ENCODE measurements at places on chromosomes 5 and 9. TPM values are rescaled to one million over a fixed set of nuclear protein-coding genes. Genes with fewer than 3 reads are reported as not detected.

- no peak for DNase-seq
- H3K36me3 ChIP-seq, result no peaks in the 10 kb centered on the region
- H3K4me3 ChIP-seq, result no peak overlapping the region
- no peaks in the 10 kb centered on the region for H3K4me1 ChIP-seq
These were observed 83.1 kb upstream of the MAST4 start for GRCh38 chr5:66513130-66513529.

GRCh38 chr9:105608721-105609598 is 51.0 kb downstream of the FKTN start:
- H3K27ac ChIP-seq, result no peak overlapping the region
- no peaks in the 10 kb centered on the region for H3K4me1 ChIP-seq
- no peaks in the 10 kb centered on the region for H3K27me3 ChIP-seq
- H3K4me3 ChIP-seq, result no peak overlapping the region
- H3K36me3 ChIP-seq, result peaks cover 3% of the 10 kb centered on the region
- no peak for DNase-seq

DNA sequence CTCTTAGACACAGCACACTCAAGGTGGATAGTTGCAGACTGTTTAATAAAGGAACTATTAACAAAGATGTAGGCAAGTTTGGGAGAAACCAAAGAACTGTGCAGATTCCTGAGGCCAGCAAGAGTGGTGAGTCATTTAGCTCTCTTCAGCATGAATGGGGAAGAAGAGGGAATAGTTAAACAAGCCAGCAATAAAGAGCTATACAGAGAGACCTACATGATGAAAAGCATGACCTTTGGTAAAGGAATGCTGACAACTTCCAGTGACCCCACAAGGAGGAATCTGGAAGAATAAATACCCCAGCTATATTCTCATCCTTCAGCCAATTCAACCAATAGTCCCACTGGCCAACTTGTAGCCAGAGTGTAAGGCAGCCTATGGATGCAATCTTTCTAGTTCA is 706.0 kb upstream of the GRAMD2B start:
- H3K4me1 ChIP-seq, result no peaks in the 10 kb centered on the region
- H3K4me3 ChIP-seq, result no peak overlapping the region
- H3K27me3 ChIP-seq, result no peaks in the 10 kb centered on the region
- no peak overlapping the region for H3K27ac ChIP-seq
- no peak for DNase-seq

GRCh38 chr5:72511366-72511765 is 4.2 kb upstream of the ZNF366 start:
- no peaks in the 10 kb centered on the region for H3K27me3 ChIP-seq
- no peaks in the 10 kb centered on the region for H3K36me3 ChIP-seq
- H3K4me1 ChIP-seq, result peaks cover 35% of the 10 kb centered on the region
- peak overlapping the region; percentile 64 for H3K27ac ChIP-seq
- DNase-seq, result no peak
- H3K4me3 ChIP-seq, result no peak overlapping the region

Gene NME5
- 3.8 TPM for total RNA-seq

DNA sequence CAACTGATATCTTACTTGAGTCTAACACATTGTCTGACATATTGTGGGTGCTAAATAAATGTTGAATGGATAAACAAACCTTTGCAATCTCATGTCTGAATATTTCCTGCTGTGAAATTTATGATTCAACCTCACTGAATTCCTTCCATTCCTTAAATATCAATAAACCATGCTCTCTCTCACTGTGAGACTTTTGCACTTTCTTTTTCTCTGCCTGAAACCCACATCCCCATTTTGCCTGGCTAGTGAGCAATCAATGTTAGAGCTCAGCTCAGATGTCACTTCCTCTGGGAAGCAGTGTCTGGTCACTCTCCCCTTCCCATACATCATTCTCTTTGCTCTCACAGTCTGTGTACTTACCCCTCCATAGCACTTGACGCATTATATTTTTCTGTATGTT is 383.7 kb upstream of the TRPC7 start:
- H3K36me3 ChIP-seq, result no peaks in the 10 kb centered on the region
- no peaks in the 10 kb centered on the region for H3K27me3 ChIP-seq
- no peaks in the 10 kb centered on the region for H3K4me1 ChIP-seq
- no peak overlapping the region for H3K27ac ChIP-seq
- no peak for DNase-seq

DNA sequence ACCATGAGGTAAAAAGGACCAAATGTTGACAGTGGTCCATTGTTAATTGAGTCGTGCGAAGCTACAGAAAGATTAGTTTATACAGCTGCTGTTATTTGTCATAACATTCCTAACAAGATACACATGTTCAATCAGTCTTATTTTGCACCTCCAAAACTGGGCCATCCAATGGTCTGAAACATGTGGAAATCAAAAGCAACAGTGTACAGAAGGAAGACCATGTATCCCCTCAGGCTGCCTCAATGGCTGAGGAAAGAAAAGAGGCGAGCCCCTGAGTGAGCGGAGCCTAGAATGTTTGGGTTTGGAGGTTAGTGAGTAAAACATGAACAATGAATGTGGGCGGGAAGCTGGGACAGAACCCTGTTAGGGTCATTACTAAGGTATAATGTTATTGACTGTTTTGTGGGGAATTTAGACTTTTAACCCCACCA is 35.6 kb downstream of the NFIB start:
- no peak for DNase-seq
- peak overlapping the region; percentile 37 for H3K27ac ChIP-seq
- no peak overlapping the region for H3K4me3 ChIP-seq
- no peaks in the 10 kb centered on the region for H3K36me3 ChIP-seq

DNA sequence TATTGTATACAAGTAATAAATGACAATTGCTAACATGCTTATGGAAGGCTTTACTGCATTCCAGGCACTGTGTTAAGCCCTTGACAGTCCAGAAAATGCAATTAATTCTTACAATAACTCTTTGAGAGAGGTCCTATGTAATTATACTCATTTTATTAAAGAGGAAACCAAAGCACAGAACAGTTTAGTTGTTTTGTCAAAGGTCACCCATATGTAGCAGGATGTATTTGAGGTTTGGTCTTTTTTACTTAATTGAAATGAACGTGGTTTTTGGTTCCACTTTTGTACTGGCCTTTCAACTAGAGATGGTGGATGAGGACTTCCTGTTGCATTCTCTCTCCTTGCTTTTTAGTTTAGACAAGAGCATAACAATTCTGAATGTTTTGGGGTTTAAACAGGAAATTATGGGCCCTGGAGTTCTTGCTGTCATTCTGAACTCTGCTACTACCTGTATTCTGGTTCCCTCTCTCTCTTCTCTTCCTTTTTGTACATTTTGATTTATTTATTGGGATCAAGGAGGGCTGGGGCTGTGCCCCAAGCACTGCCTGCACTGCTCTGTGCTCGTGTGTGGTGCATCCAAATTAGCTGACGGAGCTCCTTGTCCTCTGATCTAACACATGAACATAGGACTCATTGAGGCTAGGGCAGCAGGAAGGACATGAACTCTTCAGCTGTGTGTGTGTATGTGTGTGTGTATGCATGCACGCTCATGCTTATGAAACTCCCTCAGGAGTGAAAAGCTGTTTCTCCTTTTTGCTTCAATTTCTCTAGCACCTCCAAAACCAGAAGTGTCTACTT is 47.4 kb downstream of the SLC28A3 start:
- H3K36me3 ChIP-seq, result no peaks in the 10 kb centered on the region
- no peaks in the 10 kb centered on the region for H3K27me3 ChIP-seq
- H3K4me1 ChIP-seq, result no peaks in the 10 kb centered on the region

Gene TMEFF1
- total RNA-seq, result 0.37 TPM

DNA sequence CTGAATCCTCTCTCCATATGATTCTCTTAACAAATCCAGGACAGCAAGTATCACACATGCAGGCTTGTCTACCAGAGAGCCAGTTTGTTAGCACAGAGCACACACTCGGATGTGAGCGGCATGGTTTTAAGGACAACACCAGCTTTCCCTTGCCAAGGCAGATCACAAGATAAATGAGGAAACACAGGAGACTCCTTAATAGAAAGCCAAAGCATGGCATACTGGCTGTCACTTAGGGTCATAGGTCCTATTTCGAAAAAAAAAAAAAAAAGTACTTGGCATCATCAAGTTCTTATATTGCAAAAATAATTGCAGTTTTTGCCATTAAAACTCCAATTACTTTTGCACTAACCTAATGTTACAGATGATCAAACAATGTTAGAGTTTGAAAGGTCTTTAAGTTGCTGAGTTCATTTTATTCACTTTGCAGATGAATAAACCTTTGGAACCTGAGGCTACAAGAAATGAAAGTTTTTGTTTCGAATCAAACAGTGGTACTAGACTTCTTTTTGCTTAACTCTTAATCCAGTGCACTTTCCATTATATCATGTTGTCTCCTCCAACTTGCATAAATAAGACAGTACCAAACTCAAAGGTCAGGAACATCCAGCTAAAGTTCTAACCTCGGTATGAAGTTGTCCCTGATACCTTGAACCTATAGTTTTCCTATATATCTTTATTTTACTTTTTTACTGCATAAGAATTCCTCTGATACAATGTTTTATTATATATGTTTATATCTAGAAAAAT is 138.5 kb downstream of the MPDZ start:
- DNase-seq, result no peak
- no peak overlapping the region for H3K4me3 ChIP-seq
- peaks cover 36% of the 10 kb centered on the region for H3K36me3 ChIP-seq
- no peaks in the 10 kb centered on the region for H3K27me3 ChIP-seq

DNA sequence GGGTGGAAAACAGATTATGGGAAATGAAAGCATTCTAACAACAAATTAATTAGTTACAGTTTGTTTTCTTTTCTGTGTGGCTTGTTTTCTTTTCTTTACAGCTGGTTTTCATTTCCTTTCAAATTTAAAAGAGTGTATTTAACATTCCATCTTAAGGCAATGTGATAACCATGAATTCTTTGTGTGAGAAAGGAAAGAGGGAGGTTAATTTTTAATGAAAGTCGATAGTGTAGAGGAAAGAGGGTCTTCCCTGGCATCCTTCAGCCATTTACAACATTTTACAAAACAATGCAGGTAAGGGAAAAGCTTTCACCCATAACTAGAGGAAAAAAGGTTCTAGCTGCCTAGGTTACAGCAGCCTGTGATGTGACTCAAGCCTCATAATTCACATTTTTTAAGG is 43.9 kb upstream of the IL33 start:
- H3K4me1 ChIP-seq, result no peaks in the 10 kb centered on the region
- H3K36me3 ChIP-seq, result no peaks in the 10 kb centered on the region
- H3K4me3 ChIP-seq, result no peak overlapping the region
- H3K27me3 ChIP-seq, result no peaks in the 10 kb centered on the region
- no peak for DNase-seq

Gene MLANA
- total RNA-seq, result not detected

- peaks cover 61% of the 10 kb centered on the region for H3K36me3 ChIP-seq
- no peak for DNase-seq
- H3K4me3 ChIP-seq, result no peak overlapping the region
- H3K27ac ChIP-seq, result no peak overlapping the region
These were observed 174.1 kb downstream of the CDK5RAP2 start for GRCh38 chr9:120405860-120406259.

Gene SPATA31E1
- total RNA-seq, result not detected

Gene SPATA6L
- total RNA-seq, result 0.15 TPM

Gene ABL1
- total RNA-seq, result 26.3 TPM

Gene CFAP90
- not detected for total RNA-seq

- no peak for DNase-seq
- peak overlapping the region; percentile 91 for H3K27ac ChIP-seq
- H3K4me1 ChIP-seq, result no peaks in the 10 kb centered on the region
- peak overlapping the region; percentile 80 for H3K4me3 ChIP-seq
These were observed 493 bp downstream of the P4HA2 start for GRCh38 chr5:132227235-132227484.

Gene TAS2R1
- not detected for total RNA-seq

Gene MUSK
- 2.0 TPM for total RNA-seq

Gene PCDHB5
- 4.3 TPM for total RNA-seq

DNA sequence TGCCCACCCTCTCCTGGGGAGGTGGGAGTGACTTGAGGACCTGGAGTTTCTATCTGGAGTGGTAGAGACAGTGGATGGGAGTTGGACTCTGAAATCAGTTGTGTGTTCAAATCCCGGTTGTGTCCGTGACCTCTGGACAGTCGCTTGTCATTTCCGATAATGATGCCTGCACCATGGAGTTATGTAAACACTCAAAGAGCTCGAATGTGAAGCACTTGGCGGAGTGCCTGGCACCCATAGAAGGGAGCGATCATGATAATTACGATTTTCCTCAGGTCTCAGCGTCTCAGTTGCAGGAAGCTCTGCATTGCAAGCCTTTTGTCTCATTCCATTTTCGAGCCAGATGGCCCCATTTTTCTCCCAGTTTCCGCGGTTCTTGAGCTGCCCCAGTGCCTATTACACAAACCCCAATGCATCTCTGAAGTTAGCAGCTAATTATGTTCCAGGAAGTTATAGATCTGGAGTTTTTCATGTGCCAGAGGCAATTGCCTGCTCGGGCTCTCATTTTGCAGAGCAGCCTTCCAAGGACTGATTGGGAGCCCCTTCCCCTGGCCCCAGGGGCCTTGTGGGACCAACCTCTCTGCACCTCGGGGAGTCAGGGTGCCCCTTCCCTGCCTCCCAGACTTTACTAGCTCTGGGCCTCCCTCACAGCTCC is 175.5 kb upstream of the MVB12B start:
- no peaks in the 10 kb centered on the region for H3K27me3 ChIP-seq
- H3K4me1 ChIP-seq, result no peaks in the 10 kb centered on the region
- H3K36me3 ChIP-seq, result no peaks in the 10 kb centered on the region
- DNase-seq, result peak; percentile 32

DNA sequence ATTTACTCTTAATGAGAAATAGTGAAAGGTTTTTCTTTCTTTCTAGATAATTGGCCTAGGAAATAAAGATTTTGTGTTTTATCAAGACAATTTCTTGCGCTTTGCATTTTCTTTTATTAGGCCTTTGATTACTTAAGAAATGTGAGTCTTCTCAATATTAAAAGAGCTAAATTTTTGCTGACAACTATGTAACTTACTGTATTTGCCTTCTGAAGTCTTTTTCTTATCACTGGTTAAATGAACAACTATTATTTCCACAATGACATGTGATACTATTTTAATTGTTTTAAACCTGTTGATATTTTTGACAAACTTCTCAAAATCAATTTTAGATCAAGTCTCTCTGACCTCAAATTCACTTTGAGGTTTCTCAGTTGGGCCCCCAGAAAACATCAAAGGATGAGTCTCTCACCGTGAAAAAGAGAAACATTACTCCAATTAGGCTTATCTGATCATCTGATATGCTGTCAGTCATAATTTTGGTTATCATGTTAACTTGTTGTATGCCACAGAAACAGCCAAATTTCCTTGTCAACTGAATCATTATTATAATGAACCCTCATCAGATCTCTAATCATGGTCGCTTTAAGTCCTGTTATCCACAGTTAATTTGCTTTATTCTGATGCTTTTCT is 48.8 kb downstream of the RAPGEF1 start:
- no peaks in the 10 kb centered on the region for H3K36me3 ChIP-seq
- H3K4me3 ChIP-seq, result no peak overlapping the region
- DNase-seq, result no peak

DNA sequence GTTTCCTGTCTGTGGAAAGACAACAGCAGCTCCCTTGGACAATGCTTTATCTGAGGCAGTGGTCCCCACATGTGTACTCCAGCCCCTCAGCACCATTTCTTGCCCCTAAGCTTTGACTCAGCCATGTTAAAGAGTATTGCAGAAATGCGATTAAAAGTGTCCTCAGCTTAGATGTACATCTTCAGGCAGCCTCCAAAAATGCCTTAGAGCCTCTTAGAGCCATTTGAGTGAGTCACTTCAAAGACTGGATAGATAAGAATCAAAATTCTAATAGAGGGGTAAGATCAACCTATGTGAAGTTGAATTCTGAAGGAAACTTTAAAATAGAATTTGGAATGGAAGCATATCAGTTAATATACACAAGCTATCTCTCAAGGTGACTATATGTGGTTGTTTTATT is 296.3 kb downstream of the ADAMTS6 start:
- H3K4me1 ChIP-seq, result no peaks in the 10 kb centered on the region
- DNase-seq, result no peak
- H3K36me3 ChIP-seq, result no peaks in the 10 kb centered on the region
- no peak overlapping the region for H3K4me3 ChIP-seq

GRCh38 chr9:138042640-138043039 is 165.1 kb downstream of the CACNA1B start:
- H3K36me3 ChIP-seq, result no peaks in the 10 kb centered on the region
- no peaks in the 10 kb centered on the region for H3K27me3 ChIP-seq
- no peak for DNase-seq
- H3K4me3 ChIP-seq, result no peak overlapping the region
